SK-MEL-5 (cell line): ENCODE measurements at places on chromosomes 5 and 9. TPM values are rescaled to one million over a fixed set of nuclear protein-coding genes. Genes with fewer than 3 reads are reported as not detected.

GRCh38 chr5:137733006-137733405 lies 2.9 kb downstream of the KLHL3 start:
- no peak for DNase-seq

DNA sequence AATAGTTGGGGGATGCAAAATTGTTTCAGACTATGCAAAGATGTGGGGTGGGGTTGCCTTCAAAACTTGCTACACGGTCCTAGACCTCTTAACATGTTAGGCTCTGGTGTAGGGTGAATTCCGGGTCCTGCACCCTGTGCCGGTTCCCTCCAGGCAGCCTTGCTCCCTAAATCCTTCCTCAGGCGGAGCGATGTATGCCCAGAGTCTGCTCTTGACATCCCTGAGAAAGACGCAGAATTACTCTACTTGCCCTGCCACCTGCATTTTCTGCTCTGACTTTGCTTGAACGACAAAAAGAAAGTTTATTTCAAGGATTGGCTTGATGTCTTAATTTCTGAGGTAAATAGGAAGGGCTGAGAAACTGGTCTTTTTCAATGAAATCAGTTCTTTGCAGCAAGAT lies 691 bp downstream of the THBS4 start:
- DNase-seq = no peak

GRCh38 chr5:4857761-4858160 lies 282.4 kb upstream of the ADAMTS16 start:
- no peak for DNase-seq

- no peak for DNase-seq
Measured at GRCh38 chr9:118940473-118940872, 428.8 kb downstream of the BRINP1 start.

GRCh38 chr9:77575785-77576184 lies 72.3 kb downstream of the GNA14 start:
- peak; percentile 22 for DNase-seq

GRCh38 chr9:104658496-104659195 lies 35.7 kb upstream of the OR13D1 start:
- no peak for DNase-seq

GRCh38 chr9:95923794-95924193 lies 48.3 kb downstream of the ERCC6L2 start:
- no peak for DNase-seq

GRCh38 chr5:113451797-113452196 lies 17.0 kb upstream of the TSSK1B start:
- DNase-seq = no peak

GRCh38 chr5:137994556-137994955 lies 38.3 kb downstream of the FAM13B start:
- no peak for DNase-seq

- no peak for DNase-seq
Measured at GRCh38 chr9:84850830-84851392, 181.4 kb downstream of the NTRK2 start.

The SLC6A18 gene
- total RNA-seq = not detected in 2 replicates

The INSL4 gene
- total RNA-seq = 0.13 and 0.40 TPM in 2 replicates

The ZNF484 gene
- 8.3 and 9.9 TPM in 2 replicates for total RNA-seq

The CAMK2A gene
- total RNA-seq = not detected in 2 replicates

The ITGA1 gene
- total RNA-seq = 21.1 and 29.7 TPM in 2 replicates

The GLRA1 gene
- total RNA-seq = not detected in 2 replicates

The PSMD5 gene
- 23.9 and 27.9 TPM in 2 replicates for total RNA-seq

The PCDHB9 gene
- 0.05 and 0.90 TPM in 2 replicates for total RNA-seq
